ENCODE measurements at places on chromosomes 5 and 9. TPM values are rescaled to one million over a fixed set of nuclear protein-coding genes. Genes with fewer than 3 reads are reported as not detected.
A peak's percentile ranks its signal among the peaks of the same experiment; 100 is the strongest.

MAMDC4 gene
- total RNA-seq: 3.8 TPM

PTPRD gene
- total RNA-seq: 1.7 TPM

GRCh38 chr9:69391946-69392345, 66.9 kb downstream of the ENTREP1 start:
- no peak for DNase-seq
- H3K27me3 ChIP-seq: no peaks in the 10 kb centered on the region
- no peaks in the 10 kb centered on the region for H3K36me3 ChIP-seq
- H3K4me1 ChIP-seq: peaks cover 16% of the 10 kb centered on the region

DNA sequence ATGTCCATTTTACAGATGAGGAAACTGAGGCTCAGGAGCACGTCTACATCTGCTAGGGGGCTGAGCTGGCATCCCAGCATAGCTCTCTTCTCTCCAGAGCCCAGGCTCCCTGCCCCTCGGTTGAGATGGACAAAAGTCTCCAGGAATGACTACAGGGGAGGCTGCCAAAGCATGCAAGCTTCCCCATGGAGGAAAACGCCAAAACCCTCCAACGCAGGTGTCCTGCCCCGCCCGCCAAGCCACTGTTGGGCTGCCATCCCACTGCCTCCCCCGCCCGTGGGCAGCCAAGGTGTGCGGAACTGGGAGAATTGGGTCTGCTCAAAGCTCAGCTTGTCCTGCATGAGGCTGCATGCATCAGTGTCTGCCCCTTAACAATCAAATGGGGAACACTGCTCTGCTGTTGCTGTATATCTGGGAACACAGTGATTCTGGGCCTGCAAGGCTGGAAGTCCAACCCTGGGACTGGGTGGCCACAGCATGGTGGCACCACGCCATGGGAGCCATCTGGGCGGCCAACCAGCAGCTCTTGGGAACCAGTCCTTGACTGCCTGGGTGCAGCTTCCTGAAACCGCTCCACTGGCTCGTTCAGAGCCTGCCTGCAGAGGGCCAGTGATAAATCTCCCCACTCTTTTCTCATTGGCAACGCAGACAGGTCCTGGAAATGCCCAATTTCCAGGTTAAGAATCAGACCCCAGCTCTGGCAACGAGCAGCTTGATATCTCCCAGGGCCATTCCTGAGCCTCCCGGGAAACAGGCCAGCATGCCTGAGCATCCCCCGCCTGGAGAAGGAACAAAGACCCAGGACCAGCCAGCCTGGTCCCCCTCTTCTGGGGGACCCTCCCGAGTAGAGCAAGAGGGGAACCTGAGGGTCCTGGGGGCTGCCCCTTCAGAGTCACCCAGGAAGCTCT, 3.5 kb downstream of the RALGDS start:
- peaks cover 96% of the 10 kb centered on the region for H3K4me1 ChIP-seq
- H3K27me3 ChIP-seq: no peaks in the 10 kb centered on the region
- H3K36me3 ChIP-seq: no peaks in the 10 kb centered on the region
- no peak overlapping the region for H3K27ac ChIP-seq
- H3K4me3 ChIP-seq: no peak overlapping the region

DNA sequence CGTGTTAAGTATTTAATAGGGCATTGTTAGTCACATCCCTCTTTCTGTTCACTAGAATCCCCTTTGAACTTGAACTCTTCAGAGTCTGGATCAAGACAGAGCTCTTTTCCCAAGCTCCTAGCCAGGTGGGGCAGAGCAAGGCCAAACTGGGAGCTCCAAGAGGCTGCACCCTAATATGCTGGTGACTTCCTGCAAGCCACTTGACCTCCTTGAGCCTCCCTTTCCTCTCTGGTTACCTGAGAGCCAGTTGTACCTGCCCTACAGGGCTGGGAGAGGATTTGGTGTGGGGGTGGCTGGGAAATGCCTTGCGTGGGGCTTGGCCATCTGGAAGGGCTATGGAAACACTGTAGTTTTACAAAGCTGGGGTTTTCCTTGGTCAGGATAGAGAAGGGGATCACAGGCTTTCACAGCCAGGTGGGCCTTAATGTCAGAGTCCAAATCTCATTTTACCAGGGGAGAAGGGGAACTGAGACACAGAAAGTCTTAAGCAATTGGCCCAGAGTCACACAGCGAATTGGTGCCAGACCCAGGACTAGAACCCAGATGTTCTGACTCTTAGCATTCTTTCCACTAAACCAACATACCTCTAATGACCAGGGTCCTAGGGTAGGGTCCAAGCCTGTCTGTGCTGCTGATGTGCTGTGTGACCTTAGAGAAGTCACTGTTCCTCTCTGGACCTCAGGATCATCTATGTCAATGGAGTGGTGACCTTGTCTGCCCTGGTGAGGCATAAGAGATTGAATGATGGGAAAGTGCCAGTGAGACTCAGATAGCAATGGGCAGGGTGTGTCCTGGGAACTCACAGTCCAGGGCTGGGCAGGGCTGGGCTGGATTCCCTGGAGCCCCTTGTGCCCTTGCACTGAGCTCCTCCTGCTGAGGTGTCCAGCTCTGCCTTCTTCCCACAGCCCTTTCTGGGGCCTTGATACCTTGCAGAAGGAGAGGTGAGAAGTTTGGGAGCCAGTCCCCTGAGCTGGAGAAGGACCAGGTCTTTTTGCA, 35.8 kb downstream of the GSN start:
- H3K4me1 ChIP-seq: peaks cover 91% of the 10 kb centered on the region
- peak; percentile 17 for DNase-seq
- peak overlapping the region; percentile 86 for H3K27ac ChIP-seq
- no peaks in the 10 kb centered on the region for H3K27me3 ChIP-seq
- peak overlapping the region; percentile 12 for H3K4me3 ChIP-seq

- DNase-seq: no peak
- no peak overlapping the region for H3K4me3 ChIP-seq
Observed at GRCh38 chr5:16455668-16456067, 9.9 kb downstream of the ZNF622 start.
